ENCODE measurements at places on chromosomes 2 and 18.
A peak's percentile ranks its signal among the peaks of the same experiment; 100 is the strongest.

DNA sequence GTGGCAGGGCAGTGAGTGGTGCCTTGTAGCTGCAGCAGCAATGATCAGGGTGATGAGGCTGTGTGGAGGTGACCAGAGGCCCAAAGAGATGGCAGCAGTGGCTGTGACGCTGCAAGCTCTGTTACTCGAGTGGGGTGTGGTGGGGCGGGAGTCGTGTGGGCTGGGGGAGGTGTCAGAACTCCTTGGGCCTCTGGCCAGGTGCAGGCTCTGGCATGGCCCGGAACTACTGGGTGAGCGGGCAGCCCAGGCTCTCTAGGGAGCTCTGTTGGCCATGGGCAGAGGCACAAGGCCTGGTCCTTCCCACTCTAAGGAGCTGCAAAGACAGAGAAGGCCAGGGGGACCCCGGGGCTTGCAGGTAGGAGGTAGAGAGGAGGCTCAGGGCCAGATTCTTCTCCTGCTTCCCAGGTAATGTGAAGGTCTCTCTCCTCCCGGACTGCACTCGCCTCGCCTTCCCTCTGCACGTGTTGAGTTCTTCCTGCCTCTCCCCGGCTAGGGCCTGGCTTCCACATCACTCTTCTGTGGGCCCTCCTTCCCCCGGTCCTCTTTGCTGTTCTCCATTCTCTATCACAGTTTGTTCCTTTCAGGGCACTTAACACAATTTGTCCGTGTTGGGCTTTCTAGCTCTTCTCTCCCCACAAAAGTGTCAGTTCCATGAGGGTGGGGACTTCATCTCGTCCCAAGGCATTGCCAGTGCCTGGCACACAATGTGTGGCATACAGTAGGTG is 114.8 kb downstream of the MCFD2 start:
- DNase-seq: no peak

GRCh38 chr18:42675810-42676209 is 439.7 kb downstream of the RIT2 start:
- no peak for DNase-seq

DNA sequence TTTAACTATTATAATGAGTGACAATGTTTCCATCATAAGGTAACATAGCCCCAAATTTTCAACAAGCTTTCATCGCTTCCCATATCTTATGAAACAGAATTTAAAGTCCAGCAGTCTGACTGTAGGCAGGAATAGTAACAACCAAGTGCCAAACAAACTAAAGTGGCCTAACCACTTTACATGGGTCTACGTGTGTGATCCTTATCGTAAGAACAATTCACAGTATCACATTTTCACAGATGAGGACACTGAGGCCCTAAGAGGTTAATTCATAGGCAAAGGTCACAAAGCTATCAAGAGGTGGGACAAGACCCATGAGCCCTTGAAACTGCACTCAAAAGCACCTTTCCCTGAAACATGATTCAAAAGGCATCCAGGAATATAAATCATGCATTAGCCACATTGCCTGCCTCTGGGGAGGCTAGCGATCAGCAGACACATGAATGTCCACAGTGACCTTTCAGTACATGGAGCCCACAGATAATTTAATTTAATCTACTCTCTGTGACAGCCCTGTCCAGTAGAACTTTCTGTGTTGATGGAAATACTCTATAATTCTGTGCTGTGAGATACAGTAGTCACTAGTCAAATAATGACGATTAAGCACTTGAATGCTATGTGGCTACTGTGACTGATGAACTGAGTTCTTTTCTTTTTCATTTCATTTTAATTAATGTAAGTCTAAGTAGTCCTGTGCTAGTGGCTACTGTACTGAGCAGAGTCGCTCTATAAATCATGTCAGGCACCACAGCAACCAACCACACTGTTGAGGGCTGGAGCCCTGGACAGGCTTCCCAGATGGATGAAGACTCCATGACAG is 30.3 kb downstream of the KIDINS220 start:
- DNase-seq: no peak

GRCh38 chr2:238513346-238513745 is 86.6 kb downstream of the ASB1 start:
- DNase-seq: no peak

- no peak for DNase-seq
These were observed 122.5 kb downstream of the MAIP1 start for GRCh38 chr2:200077838-200078237.

- DNase-seq: peak; percentile 25
These were observed 146.0 kb downstream of the KCNJ3 start for GRCh38 chr2:154844513-154844912.

DNA sequence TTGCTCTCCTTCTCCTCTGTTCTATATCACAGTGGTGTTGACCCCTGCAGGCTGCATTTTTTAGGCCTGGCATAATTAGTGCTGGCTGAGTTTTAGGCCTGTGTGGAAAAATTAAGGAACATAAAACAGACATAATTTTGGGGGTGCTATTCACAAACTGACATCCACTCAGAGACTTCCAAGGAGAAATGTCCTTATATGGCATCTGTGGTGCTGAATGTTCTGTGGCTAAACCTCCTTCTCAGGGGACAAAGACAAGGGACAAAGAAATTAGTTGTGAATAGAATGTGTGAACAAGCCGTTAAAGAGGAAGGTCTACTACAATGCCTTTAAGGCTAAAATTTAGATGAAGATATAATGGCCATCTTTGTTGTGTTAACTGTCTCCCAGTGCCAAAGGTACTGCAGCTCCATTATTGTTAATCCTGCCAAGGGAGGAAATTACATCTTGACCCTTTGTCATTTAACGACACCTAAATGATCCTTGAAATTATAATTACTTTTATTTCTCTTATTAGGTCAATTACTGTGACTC is 870.0 kb upstream of the CHAC2 start:
- no peak for DNase-seq

GRCh38 chr2:226707499-226707898 is 92.1 kb downstream of the IRS1 start:
- no peak for DNase-seq

DNA sequence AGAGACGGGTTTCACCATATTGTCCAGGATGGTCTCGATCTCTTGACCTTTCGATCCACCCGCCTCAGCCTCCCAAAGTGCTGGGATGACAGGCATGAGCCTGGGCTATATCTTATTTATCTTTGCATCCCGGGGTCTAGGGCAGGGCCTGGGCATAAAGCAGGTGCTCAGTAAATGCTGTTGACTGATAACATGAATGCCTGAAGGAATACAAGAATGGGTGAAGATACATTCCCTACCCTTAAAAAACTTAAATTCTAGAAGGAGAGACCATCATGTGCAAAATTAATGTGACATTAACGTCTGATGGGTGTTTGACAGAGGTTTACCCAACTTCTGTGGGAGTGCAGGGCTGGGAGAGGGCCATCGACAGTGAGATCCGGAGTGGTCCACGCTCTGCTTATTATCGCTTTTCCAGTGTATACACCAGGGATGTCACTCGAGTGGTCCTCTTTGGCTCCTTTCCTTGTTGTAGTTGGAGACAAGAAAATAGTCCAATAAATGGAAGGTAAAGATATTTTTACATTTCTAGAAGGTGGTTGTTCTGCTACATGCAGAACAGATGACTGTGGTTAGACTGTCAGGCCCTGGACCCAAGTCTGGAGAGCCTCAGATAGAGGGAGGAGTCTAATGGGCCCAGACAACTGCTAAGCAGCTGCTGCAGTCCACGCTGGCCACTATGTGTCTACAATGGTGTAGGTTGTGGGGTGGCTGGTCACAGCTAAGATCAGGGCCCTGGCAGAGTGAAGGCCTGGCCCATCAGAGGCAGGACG is 131.7 kb downstream of the MYCN start:
- DNase-seq: no peak

GRCh38 chr2:64012115-64012514 is 7.1 kb downstream of the VPS54 start:
- DNase-seq: no peak

DNA sequence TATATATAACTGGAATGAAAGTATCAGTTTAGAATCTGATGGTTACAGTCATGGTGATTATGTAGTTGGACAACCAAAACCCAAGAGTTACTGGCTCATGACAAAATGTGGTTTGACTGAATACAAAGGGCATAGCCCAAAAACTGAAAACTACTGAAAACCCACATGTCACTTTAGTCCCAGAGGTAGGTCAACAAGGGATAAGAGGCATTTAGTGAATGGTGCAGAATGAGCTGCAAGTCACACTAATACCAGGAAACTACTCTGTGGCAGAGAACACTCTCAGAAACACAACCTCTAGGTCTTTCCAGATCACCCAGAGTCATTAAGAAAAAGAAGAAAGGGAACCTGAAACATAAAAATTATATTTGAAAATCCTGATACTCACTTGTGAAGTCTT is 154.5 kb downstream of the AGPS start:
- no peak for DNase-seq

- no peak for DNase-seq
These were observed 60.0 kb upstream of the LRP1B start for GRCh38 chr2:142190805-142191204.

GRCh38 chr2:138503087-138503442 is 1.5 kb downstream of the SPOPL start:
- DNase-seq: no peak

GRCh38 chr2:133163111-133163510 is 405.2 kb downstream of the NCKAP5 start:
- DNase-seq: no peak

DNA sequence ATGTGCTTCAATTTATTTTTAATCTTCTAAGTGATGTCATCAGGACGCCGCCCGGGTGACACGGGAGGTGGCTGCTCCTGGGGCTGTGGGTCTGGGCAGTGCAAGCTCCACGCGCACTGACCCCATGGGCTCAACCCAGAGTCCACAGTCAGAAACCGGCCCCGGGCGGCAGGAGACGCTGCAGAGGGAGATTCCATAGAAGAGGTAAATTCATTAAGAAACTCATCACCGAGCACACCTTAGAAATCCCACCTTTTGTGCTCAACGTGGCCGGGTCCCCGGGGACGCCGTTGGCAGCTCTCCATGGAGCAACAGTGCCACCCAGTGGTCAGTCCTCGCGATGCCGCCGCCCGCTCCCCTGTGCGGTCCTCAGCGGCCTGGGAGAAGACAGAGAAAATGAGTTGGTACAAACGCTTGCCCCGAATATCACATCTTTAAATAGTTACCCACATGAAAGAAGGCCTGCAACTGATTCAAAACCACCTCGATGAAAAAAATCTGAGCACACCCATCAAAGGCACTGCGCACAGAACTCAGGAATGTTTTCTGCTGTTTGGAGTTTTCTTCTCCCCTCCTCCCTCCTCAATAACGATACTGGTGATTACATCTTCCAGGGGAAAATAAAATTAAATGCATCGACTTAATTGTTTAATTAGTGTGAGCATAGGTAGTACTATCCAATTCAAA is 92.6 kb downstream of the CMPK2 start:
- no peak for DNase-seq

DNA sequence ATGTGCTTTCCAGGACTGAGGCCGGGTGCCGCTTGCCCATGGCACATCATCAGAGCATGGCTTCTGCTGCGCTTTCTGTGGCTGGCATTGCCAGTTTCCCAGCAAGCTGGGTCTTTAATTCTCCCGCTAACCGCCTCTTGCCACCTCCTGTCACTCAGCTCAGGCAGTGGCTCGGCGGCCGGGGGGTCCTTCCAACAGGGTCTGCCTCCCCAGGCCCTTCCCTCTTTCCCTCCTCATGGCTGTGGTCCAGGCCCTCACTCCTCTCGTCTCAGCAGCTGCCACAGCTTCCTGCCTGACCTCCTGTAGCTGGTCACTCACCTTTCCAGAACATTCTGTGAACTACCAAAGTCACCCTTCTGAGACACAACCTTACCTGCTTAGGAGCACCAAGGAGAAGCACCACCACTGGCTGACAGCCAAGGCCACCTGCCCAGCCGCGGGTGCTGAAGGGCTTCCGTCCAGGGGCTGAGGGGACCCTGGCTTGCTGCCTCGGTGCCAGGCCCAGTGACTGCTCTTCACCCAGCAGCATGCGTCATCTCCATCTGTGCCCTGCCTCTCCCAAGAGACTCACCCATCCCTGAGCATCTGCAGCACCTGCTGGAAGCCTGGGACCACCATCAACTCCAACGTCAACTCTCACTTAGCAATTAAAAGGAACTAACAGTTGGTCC is 22.6 kb downstream of the CHMP1B start:
- DNase-seq: no peak

DNA sequence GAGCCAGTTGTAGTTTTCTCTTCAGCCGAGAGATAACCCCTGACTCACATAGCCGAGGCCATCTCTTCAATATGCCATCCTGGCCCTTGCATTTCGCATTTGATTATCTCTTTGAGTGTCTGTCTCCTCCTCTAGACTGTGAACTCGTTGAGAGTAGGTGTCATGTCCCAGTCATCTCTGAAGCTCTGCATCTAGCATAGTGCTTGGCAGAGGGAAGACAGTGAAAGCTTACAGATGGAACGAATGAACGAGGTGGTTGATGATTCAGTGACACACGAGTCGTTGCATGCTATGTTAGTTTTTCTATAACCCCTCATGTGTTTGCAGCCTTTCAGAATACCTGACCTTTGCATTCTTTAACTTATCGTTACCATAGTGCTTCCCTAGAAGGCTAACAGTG is 59.9 kb upstream of the CYRIA start:
- DNase-seq: no peak

DNA sequence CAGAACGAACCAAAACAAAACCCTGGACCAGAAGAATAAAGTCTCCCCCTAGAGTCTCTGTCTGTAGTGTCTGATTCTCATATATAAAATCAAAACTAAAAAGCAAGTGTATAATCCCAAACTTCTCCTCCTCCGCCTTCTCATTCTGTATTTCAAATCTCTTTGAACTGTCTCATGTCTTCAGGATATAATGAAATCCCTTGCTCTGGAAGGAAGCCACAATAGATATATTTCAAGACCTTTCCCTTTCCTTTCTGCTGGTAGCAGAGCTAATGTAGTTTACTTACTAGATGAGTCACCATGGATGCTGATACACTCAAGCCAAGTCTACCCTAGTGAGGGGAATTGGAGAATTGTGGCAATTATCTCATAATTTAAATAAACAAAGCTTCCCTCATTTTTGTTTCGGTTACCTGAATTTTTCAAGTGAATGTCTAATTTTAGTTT is 33.5 kb upstream of the CCDC93 start:
- DNase-seq: no peak

- no peak for DNase-seq
These were observed 80.8 kb downstream of the GAREM1 start for GRCh38 chr18:32389858-32390257.

DNA sequence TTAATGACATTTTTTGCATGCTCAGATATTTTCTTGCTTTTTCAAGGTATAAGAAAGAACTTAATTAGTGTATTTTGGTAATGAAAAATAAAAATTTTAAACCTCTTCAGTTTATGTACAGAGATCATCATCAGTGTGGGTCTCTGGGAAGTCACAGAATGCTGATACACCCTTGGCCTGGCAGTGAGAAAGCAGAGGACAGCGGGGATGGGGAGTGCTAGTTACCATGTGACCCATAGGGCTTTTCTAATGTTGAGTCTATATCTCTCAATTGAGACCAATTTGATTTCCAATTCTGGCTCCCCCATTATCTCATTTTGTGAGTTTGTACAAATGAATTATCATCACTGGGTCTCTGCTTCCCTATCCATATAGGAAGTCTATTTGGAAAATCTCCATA is 305.7 kb downstream of the CYRIA start:
- DNase-seq: no peak

GRCh38 chr2:52456561-52457377 is 1310.8 kb upstream of the CHAC2 start:
- no peak for DNase-seq
